ENCODE measurements at places on chromosomes 16 and 17.

DNA sequence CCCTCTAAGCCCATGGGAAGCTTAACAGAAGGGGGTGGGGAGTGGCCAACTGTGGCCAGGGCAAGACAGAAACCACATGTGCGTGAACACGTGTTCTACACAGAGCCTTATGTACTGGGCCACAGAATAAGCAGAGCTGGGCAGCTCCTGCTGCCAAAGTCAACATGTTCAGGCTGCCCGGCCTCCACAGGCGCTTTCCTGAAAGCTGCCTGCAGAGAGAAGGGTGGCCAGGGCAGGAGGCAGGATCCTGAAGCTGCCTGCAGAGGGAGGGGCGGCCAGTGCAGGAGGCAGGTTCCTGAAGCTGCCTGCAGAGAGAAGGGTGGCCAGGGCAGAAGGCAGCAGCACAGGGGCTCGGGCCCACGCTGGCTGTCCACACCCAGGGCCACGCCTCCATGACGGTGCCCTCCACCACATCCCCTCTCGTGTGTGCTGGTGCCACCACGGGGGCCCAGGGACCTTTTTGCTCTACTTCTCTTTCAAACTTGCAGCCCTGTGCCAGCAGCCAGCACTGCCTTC lies 79.5 kb downstream of the ANKRD11 start:
- DNase-seq: peak; percentile 53

- no peak for DNase-seq
Observed at GRCh38 chr17:73986641-73987177, 216.8 kb upstream of the RPL38 start.

DNA sequence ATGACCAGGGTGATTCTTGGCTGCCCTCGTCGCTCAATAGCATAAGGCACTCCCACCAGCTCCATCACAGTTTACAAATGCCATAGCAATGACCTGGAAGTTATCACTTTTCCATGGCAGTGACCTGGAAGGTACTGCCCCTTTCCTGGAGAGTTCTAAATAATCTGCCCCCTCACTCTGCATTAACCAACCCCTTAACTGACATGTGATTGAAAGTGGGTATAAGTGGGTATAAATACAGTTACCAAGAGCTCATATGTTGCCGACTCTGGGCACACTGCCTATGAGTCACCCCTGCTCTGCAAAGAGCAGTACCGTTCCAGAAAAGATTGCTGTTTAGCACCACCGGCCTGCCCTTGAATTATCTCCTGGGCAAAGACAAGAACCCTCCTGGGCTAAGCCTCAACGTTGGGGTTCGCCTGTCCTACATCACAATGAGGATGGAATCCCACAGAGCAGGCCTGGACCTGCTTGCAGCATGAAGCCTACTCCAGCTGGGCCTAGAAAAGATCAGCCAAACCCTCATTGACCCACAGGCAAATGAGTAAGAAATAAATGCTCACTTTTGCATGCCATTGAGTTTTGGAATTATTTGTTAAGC lies 95.2 kb upstream of the SEC14L1 start:
- no peak for DNase-seq

- DNase-seq: no peak
Observed at GRCh38 chr17:38691154-38691553, 13.9 kb upstream of the MLLT6 start.

DNA sequence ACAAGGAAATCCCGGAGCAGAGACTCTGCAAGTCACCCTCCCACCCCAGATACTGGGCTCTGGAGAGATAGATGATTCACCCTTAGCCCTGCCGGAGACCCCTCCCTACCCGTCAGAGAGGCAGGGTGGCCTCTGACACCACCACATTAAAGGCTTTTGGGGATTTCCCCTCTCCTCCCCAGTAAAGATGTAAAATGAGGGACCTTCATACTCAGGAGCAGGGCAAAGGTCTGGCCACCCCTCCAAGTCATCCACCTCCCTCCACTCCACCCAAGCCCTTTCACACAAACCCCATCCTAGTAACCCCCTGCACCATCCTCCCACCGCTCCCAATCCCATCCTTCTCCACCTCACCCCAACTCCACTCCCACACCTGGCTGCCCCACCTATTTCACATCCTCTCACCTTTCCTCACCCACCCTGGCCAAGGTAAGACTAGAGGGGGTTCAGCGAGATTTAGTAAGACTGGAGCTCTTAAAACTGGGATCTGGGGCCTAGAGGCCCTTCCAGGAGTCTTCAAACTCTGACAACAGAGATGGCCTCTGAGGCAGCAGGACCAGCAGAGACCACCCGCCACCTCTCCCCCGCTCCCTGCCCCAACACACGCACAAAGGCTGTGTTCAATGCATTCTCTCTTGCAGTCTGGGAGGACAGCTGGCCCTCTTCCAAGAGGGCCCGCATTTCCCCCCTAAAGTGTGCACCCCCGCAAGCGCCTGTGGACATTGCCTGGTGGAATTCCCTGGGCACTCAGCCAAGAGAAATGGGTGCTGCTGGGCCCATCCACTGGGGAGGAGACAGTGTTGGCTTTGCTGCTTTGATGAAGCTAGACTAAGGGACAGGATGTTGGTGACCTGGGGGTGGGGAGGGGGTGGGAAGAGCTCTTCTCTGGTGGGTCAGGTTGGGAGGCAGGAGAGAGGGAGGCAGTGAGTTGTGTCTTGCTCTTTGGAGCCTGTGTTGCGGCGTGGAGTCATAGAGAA lies 1.1 kb downstream of the ABAT start:
- DNase-seq: no peak

GRCh38 chr17:64413513-64413912 lies 22.9 kb upstream of the PECAM1 start:
- DNase-seq: no peak
